Fibroblast of skin of scalp (primary cell): ENCODE measurements at places on chromosomes 7 and 10.

GRCh38 chr10:44913350-44914081 is 2.4 kb downstream of the TMEM72 start:
- no peak for DNase-seq

DNA sequence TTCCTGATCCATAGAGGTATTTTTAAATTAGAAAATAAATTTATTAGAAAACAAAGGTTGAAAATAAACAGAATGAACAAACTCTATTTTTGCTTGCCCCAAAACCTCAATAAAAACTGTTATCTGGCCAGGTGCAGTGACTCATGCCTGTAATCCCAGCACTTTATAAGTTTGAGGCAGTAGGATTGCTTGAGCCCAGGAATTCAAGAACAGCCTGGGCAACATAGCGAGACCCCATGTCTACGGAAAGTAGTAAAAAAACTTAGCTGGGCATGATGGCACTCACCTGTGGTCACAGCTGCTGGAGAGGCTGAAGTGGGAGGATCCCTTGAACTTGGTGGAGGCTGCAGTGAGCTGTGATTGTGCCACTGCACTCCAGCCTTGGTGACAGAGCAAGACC is 10.3 kb downstream of the SLK start:
- no peak for DNase-seq

DNA sequence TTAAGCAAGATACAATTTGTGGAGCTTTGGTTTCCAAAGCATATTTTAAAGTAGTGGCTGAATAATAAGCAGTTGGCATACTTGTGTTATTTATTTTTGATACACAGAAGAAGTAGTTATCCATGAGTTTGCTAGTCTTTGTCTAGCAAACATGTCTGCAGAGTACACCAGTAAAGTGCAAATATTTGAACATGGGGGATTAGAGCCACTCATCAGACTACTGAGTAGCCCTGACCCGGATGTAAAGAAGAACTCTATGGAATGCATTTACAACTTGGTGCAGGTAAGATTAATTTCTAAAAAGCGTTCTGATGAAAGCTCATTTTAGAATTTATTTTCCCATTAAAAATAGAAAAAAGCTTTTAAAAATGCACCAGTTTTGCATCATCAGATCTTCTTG is 31.4 kb downstream of the ARMC3 start:
- no peak for DNase-seq

- no peak for DNase-seq
Measured at GRCh38 chr10:131804551-131805295, 96.1 kb upstream of the PPP2R2D start.

DNA sequence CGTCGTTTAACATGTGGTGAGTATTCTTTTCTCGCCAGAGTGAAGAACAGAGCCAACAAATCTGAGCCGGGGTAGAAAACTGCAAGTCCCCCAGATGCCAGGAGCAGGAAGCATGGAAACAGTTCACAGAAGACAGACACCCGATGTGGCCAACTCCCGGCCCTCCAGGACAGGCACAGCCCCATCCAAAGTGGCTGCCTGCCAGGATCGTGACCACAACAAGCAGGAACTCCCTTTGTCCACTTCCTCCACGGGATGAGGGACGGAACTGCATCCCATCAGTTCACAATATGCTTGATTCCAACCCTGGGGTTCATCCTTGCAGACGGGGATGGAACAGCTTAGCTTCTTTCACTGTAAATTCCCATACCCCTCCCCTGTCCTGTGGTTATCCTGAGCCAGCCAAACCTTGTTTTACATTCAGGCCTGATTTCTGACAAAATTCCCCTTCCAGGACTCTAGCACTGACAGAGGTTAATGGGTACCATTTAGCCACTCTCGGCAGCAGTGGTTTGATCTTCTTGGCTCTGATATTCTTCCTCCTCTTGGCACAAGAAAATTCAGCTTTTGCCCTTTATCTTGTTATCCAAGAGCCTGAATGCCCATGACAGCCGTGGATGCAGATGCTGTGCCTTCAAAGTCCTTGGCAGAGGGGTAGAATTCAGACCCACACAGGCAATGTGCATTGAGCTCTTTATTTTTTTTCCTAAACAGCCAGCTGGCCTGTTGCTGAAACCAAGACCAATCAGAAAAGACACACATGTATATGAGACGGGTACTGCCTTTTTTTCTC is 105.5 kb upstream of the FAM204A start:
- DNase-seq = peak; percentile 58

DNA sequence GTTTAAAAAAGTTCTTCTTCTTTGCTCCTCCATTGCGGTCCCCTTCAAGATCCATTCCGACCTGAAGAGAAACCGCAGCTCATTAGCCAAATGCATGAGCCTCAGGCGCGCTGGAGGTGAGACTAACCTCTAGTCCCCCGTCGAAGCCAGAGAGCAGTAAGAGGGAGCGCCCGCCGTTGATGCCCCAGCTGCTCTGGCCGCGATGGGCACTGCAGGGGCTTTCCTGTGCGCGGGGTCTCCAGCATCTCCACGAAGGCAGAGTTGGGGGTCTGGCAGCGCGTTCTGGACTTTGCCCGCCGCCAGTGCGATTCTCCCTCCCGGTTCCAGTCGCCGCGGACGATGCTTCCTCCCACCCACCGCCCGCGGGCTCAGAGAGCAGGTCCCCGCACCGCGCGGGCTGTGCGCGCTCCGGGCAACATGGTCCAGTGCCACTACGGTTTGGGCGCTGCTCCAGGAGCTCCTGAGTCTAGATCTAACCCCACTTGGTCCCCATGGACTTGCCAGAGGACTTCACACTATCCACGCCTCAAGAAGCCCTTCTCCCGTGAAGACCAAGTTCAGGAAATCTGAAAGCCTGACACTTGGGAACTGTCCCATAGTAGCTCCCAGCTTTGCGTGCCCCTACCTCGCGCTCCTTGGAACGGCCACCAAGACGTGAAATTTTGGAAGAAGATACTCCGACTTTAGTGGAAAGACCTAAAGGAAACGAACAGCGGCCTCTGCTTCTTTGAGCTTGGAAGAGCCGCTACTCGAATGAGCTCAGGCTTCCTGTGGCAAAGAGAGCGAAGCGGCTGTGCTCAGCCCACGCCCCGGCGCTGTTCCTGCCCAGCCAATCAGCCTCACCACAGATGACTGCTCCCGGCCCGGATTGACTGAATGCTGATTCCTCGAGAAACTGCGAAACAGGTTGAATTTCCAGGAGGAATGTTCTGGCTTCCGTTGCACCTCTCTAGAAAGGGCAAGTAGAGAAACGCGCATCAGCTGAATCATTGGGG is at the start of gene ABCB1:
TSS of gene ABCB1 (minus strand) at position 755 of the 995 bp plus-strand sequence. CDS start at position 55, 700 bp downstream.
- peak; percentile 31 for DNase-seq

DNA sequence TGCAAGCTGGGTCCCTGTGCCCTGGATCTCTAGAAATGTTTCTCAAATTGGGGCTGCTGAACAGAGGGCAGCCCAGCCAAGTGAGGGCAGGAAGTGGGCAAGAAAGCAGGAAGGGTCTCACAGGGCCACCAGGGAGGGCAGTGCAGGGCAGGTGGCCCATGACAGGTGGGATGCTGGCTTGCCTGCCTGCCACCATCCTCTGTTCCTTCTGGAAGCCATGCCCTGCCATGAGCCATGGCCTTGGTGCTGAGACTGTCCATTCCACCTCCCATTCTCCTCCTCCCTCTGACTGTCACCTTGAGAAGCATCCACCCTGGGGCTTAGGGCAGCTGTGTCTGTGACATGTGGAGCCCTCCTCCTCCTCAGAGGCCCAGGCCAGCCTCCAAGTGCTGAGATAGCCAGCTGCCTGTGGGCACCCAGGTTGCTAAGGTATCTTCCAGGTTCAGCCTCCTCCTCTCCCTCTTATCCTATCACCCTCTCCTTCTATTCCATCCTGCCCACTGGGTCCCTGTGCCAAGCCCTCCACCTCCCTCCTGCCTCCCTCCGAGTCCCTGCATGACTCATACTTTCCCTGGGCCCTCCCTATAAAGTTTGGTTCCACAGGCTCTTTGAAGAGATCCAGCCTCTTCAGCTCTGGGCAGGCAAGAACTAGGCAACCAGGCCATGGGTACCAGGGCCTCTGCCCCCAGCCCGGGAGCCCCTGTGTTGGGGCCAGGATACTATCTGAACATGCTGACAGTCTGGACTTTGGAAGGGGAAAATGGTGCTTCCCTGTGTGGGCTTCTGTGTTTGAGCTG is 1.3 kb downstream of the VSIR start:
- peak; percentile 68 for DNase-seq

GRCh38 chr10:11846542-11846941 is 23.4 kb downstream of the PROSER2 start:
- no peak for DNase-seq

GRCh38 chr10:120710076-120710475 is 141.1 kb upstream of the WDR11 start:
- no peak for DNase-seq

- no peak for DNase-seq
Measured at GRCh38 chr10:78959924-78960285, 108.9 kb upstream of the ZMIZ1 start.

DNA sequence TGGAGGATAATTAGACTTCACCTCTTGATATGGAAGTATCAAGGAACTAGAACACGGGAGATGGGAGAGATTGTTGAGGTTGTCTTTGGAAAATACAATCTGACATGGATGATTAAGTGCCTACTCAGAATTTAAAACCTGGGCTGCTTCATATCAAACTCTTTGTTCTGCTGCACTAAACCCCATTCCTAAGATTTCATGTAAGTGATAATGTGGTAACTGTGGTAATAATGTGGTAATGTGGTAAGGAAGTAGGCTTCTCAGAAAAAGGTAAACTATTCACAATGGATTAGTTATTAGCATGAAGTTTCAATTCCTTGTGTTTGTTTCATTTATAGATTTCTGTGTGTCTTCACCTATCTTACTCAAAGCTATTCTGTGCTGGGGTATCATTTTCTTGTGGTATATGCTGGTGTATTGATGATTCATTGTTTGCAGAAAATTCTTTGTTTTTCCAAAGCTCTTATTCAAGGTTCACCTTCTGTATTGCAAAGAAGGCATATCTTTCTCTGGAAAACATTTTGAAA is 129.9 kb upstream of the TAC1 start:
- no peak for DNase-seq

DNA sequence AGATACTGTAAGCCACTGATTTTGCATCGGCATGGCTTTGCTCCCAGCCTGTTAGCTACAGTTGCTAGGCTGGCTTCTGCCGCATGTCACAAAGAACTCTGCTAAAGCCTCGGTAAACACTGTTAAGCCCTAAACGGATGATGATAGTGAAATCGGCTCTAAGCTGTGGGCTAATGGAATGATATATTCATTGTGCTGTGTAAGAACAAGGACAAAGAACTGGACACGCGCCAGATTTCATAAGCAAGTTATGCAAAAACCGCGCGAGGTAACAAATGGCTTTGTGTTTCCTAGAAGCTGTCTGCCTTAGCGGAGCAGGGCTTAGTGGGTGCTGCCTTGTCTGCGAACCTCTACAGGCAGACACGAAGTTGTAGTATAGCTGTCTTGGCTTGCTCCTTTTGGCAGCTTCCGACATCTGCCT is 331.3 kb upstream of the COBL start:
- no peak for DNase-seq

DNA sequence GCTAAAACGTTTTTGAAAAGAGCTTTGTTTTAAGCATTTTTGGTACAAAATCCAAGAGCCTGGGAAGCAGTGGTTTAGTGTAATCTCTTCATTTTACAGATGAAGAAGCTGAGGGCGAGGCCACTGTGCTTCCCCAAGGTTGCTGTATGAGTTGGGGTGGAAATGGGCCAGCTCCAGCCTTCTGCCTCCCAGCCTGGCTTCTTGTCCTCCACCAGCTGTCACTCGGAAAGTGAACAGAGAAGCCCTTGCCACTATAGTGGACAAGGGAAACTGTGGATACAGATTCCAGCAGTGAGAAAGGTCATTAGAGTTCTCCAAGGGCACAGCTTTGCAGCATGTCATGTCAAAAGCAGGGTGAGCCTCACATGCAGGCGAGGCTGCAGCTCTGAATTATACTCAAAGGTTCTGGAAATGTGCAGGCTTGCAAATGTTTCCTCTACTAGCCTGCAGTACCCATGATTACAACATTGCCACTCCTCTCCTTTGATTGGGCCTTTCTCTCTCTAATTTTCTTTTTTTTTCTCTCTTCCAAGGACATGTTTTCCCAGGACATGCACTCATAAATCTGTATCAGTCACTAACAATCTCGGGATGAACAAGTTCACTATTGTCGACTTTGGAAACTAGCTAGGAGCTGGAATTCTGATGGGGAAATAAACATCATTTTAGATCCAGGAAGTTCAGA is 33.0 kb downstream of the BAMBI start:
- DNase-seq = no peak

DNA sequence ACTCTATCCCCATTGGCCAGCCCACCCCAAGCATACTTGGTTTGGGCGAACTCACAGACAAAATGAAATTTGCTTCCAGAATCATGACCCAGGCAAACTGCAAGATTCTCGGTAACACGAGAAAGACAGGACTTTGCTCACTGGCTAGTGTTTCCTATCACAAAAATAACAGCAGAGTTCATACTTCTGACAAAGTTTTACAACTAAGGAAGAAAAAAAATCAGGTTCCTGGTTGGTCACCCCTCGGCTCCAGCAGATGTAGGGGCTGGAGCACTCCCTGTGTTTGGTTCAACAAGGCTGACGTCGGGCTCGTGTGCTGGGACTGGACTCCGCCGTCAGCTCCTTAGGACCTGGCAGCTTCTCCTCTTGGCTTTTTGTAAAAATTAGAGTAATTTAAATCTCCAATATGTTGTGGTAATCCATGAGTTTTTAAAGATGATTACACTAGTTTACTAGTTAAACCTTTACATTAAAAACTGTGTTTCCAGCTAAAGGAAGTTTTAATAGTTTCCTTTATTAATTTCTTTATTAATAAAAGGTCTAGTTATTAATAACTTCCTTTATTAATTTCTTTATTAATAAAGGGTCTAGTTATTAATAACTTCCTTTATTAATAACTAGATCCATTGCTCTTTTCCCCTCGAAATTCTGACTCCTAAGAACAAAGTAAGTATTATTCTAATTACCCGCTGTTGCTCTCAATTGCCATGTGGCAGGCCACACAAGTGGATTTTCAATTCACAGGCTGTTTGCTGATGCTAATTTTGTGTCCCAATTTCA is 115.6 kb upstream of the RNF32 start:
- no peak for DNase-seq
